ENCODE measurements at places on chromosomes 3 and 15.

- DNase-seq, result no peak
Observed at GRCh38 chr15:29467091-29467490, 197.5 kb upstream of the NSMCE3 start.

DNA sequence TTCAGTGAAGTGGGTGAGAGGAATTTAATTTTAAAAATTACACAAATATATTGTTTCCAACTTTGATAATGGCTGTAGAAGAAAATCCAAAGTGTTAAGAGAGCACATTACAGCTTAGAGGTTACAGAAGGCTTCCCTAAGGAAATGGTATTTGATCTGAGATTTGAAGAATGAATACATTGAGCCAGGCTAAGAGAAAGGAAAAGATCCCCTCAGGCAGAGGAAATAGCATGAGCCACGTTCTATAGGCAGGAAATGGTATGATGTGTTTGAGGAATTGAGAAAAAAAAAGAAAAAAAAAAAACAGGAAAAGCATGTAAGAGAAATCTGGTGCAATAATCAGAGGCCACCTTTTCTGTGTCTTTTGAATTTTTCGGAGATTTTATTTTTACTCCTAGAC lies 48.6 kb downstream of the UNC13C start:
- no peak for DNase-seq

DNA sequence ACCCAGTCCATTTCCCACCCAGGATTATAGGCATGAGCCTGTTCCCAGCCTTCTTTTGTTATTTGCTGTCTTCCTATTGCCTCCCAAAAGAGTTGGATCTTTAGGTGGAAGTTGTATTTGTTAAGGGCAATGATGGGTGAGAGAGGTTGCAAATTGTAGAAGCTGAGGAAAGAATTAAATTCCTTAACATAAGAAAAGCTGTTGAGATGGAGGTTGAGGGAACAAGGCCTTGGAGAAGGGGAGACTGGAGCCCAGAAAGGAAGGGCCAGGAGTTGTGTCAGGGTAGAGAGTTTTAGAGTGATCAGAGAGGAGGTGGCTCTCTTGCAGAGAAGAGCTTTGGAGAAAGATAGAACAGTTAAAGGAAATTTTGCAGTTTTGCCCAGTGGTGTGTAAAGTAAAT lies 46.8 kb downstream of the PLS1 start:
- DNase-seq, result no peak

DNA sequence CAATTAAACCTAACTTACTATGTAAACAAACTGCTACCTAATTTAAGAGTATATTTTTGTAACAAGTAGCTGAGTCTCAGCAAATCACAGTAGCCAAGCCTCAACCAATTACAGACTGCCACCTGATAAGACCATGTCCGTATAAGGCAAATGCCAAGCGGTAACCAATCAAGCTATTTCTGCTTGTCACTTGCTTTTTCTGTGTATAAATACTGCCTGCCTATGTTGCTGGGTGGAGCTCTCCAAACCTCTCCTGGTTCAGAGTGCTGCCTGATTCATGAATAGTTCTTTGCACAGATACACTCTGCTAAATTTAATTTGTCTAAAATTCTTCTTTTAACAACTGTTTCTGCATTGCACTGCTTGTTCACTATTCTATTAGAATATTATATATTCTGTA lies 42.6 kb downstream of the ZNF148 start:
- no peak for DNase-seq

GRCh38 chr15:80159811-80160569 lies 7.2 kb downstream of the FAH start:
- no peak for DNase-seq

DNA sequence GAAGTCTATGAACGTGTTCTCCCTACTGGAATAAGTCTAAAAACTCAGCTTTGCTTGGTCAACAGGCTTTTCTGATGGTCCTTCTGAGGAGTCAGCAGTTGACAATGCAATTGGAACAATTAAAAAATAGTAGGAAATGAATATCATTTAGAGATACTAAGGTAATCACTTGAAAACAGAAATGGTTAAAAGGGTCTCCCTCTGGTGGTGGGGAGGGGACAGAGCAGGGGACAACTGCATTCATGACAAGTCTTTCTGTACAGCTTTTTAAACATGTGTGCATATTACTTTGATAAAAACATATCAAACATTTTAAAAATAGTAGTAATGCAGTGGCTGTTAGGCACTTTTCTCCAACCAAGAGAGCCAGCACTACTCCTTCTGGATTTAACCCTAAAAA lies 119.9 kb upstream of the FHIT start:
- no peak for DNase-seq

DNA sequence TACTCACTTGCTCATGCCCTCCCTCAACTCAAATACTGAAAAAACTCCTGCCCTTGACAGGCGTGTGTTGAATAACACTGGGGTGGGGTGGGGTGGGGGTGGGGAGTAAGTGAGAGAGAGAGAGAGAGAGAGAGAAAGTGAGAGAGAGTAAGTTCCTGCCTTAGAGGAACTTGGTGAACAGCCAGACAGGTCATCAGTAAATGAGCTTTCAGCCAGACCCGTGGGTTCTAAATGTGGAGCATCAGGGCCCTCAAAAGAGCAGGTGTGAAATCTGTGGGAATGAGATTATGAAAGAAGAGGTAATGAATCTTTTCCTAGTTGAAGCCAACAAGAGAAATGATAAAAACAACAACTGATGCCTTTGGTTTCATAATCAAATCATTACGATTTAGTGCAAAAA lies 134.4 kb upstream of the FAM3D start:
- no peak for DNase-seq

DNA sequence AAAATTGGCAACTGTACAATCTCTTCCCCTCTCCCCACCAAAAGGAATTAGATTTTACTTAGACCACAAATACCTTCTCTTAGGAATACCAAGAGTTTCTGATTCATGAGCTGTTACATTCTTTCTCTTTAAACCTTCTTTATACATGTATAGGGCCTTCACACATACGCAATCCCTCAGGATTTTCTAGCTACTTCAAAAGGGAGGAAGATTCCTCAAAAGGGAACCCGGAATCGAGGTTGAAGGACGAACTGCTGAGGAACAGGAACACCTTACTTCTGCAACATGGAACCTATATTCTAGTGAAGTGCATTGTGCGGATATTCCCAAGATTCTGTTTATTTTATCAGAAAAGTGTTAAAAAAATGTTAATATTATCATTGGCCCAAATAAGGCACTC lies 52.3 kb downstream of the GABRB3 start:
- DNase-seq, result no peak

GRCh38 chr3:71102111-71102983 lies 481.2 kb downstream of the FOXP1 start:
- no peak for DNase-seq

- DNase-seq, result no peak
Observed at GRCh38 chr3:57004229-57004628, 56.2 kb upstream of the SPATA12 start.

DNA sequence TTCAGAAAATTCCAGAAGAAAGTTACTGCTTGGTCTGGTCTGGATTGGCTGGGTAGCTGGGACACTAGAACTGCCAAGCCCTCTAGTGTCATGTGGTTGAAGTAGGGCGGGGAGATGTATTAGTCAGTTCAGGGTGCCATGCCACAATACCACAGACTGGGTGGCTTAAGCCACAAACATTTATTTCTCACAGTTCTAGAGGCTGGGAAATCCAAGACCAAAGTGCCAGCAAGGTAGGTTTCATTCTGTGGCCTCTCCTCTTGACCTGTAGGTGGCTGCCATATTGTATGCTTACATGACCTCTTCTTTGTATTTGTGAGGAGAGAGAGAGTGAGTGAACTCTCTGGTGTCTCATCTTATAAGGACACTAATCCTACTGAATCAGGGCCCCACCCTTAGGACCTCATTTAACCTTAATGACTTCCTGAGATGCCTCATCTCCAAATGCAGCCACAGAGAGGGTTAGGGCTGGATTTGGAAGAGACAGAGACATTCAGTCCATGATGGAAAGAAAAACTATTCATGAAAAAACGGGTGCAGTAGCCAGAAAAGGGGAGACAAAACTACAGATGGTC lies 18.1 kb upstream of the ZSCAN2 start:
- DNase-seq, result no peak

GRCh38 chr15:91257746-91258414 lies 157.8 kb downstream of the SV2B start:
- DNase-seq, result no peak

DNA sequence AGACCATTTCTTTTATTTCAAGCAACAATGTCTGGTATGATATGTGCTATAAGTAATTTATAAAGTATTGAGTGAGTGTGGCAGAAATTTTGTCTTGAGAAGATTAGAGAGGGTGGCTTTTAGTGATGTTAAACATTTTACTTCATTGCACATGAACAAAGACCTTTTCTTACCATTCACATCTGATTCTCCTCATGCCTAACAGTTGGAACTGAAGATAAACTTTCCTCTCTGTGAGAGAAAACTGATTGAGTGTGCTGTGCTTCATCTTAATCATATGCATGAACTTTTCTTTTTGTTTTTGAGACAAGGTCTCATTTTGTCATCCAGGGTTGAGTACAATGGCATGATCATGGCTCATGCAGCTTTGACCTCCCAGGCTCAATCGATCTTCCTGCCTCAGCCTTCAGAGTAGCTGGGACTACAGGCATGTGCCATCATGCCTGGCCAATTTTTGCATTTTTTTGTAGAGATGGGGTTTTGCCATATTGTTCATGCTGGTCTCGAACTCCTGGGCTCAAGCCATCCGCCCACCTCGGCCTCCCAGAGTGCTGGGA lies 377.7 kb upstream of the GOLIM4 start:
- no peak for DNase-seq

- DNase-seq, result no peak
Observed at GRCh38 chr3:61589856-61590255, 28.5 kb downstream of the PTPRG start.

GRCh38 chr3:196311-197148 lies at the start of gene CHL1:
CHL1 (plus strand) TSS chr3:196763; CDS start chr3:319777, 123,014 bp downstream.
- DNase-seq, result no peak

DNA sequence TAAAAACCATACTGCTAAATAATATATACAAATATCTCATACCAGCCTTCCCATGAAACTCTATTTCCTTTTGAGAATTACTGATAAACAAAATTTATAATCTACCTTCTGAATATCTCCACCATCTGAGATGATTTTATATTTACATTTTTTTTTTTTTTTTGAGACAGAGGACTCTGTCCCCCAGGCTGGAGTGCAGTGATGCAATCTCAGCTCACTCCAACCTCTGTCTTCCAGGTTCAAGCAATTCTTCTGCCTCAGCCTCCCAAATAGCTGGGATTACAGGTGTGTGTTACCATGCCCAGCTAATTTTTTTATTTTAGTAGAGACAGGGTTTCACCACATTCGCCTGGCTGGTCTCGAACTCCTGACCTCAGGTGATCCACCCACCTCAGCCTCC lies 42.8 kb upstream of the IGF2BP2 start:
- DNase-seq, result no peak

- DNase-seq, result no peak
Observed at GRCh38 chr15:57681011-57681410, 25.5 kb upstream of the POLR2M start.

Data from stimulated activated CD4-positive, alpha-beta T cell treated with anti-CD3 and anti-CD28 coated beads, TNF-alpha, amount 100 ng/mL, for 1 hour (primary cell).